NCI-H2029 treated with DMSO at 0.1 percent for 48 hours (cell line): ENCODE measurements at places on chromosomes 5 and 9.

- no peak for DNase-seq
Measured at GRCh38 chr9:107587191-107587963, 97.8 kb upstream of the KLF4 start.

DNA sequence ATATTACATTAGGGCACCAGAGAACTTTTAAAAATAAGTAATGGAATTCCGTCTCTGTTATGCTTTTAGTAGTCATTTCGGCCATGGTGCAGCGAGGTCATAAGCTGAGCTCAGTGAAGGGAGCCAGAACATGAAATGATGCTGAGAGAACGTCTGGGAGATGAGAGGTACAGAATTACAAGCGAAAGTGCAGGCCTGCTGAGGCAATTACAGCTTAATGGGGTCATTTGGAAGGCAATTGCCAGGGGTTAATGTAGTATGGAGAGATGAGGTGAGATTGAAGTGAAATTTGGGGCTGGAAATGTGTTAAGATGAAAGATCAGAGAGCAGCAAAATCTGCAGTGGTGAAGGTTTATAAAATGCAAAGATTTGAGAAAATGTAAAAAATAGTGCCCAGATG lies 96.5 kb downstream of the PBX3 start:
- no peak for DNase-seq

DNA sequence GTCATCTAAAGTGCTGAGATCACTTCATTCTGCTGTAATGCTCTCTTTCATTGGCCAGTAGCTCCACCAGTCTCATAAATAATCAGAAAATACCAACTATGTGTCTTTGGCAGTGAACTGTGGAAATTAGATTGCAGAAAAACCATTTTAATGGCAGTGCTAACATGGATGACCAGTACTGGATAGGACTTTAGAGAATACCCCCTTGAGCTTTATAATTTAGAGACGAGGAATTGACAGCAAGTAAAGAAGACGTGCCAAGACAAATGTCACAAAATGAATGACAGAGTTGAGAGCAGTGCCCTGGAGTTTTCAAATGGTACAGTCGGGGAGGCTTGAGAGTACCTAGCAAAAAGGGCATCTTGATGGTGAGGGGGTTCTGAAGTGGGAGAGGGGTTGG lies 5.8 kb downstream of the MSANTD3 start:
- no peak for DNase-seq

DNA sequence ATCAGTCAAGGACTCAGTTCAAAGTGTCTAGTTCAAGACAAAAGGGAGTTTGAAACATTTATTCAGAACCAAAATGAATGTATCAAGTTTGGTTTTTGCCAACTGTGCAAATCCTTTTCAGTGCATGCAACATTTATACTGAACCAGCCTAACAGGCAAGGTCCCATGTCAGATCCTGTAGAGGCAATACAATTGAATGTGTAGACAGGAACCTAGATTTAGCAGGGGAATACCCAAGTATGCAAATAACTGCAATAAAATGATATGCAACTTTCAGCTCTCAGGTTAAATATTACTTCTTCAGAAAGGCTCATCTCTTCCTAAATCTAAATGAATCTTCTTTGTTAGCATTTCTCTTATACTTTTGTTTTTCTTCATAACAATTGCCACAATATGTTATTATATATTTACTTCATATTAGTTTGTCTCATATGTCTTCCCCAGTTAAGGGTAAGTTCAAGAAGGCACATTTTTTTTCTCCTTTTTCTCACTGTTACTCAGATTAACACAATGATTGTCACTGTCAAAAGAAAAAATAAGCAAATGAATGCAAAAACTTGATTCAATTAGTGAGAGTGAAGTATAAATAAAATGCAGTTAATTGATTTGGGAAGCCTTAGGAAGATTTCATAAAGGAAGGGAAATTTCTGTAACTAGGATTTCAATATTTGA lies 163.9 kb upstream of the RASA1 start:
- DNase-seq = no peak

DNA sequence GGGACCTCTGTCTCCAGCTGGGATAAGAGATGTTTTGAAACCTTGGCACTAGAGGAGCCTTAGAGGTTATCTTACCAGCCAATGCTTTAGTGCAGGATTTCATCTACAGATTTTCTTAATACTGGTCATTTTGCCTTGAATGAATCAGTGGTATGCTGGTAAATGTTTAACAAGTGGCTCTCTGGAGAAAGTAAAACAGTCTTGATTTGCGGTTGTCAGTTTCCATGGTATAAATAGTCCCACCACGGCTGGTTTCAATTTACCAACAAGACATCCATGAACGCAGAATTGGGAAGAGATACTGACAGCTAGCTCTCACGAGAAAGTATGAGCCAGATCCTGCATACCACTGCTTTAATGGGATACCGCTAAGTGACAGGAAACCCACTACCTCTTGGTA lies 56.7 kb upstream of the CXCL14 start:
- no peak for DNase-seq

GRCh38 chr5:2998106-2998505 lies 246.6 kb upstream of the IRX2 start:
- DNase-seq = no peak

DNA sequence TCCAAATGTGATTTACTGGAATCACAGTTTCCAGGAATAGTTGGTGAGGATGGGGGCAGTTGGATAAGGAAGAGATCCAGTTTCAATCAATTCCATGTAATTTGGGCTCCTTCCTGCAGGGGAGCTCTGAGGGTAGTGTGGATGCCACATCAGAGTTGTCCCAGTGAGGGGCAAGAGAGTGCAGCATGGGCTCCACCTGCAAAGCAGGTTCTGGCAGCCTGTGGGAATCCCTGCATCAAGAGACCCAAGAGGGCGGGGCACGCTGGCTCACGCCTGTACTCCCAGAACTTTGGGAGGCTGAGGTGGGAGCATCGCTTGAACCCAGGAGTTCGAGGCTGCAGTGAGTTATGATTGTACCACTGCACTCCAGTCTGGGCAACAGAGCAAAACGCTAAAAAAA lies 188.5 kb downstream of the CACNA1B start:
- no peak for DNase-seq

DNA sequence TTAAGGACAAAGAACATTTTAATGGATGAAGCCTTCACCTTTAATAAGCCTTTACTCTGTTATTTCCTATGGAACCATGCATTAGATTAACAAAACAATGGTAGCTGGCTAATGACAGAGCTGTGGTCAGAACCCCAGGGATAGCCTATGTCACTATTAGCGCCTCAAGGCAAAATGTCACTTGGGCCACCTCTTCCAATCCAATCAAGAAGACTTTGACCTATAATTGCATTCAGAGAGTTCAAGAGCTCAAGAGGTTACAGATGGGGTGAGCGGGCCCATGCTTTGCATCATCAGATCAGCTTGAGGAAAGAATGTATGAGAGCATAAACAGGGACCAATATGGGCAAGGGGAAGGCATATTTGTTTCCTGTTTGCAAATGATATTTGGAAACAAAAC lies 425.1 kb downstream of the ARHGEF28 start:
- no peak for DNase-seq

DNA sequence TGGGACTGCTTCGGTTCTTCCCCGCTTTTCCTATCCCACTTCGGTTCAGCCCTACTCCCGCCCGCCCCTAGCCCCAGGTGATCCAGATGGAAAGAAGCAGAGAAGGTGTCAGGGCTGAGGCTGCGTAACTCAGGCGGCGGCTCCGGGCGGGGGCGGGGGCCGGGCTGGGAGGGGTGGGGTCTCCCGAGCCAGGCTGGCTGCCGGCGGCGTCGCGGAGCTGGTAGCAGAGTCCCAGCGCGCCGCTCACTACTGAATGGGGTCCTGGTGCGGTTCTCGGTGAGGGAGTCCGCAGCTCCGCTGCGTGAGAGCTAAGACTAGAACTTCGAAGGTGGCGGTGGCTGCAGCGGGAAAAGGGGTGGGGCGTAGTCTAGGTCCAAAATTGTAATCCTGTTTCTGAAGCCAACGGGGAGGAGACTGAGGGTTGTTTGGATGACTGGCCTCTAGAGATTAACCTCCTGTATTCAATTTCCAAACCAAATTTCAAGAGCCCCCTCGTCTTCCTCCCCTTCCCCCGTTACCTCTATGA lies 1.4 kb downstream of the PRR16 start:
- DNase-seq = no peak

- DNase-seq = no peak
Measured at GRCh38 chr5:137026296-137026695, 472.8 kb downstream of the SPOCK1 start.

GRCh38 chr9:21470126-21470525 lies 12.0 kb downstream of the IFNE start:
- no peak for DNase-seq

GRCh38 chr9:28882529-28882928 lies 1309.2 kb upstream of the C9orf72 start:
- DNase-seq = no peak

- DNase-seq = no peak
Measured at GRCh38 chr5:102905056-102905455, 150.0 kb downstream of the PAM start.

DNA sequence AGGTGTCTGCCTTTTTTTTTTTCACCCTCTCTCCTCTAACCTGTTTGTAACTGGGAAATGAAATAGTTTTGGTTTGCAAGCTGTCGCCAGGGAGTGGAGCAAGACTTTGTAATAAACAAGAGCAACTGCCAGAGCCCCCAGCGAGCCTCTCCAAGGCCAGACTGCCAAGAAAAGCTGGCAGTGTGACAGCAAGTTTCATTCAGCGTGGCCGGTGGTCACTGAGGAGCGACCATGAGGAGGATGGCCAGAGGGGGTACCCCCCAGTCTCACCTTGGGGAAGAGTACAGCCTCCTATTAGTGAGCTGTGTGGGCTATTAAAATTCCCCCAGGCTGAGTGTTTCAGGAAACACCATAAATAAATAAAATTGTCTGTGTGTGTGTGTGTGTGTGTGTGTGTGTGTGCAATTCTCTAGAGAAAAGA lies 49.9 kb downstream of the ZFAND5 start:
- peak; percentile 47 for DNase-seq

GRCh38 chr5:180669661-180670060 lies 20.3 kb upstream of the FLT4 start:
- DNase-seq = no peak

DNA sequence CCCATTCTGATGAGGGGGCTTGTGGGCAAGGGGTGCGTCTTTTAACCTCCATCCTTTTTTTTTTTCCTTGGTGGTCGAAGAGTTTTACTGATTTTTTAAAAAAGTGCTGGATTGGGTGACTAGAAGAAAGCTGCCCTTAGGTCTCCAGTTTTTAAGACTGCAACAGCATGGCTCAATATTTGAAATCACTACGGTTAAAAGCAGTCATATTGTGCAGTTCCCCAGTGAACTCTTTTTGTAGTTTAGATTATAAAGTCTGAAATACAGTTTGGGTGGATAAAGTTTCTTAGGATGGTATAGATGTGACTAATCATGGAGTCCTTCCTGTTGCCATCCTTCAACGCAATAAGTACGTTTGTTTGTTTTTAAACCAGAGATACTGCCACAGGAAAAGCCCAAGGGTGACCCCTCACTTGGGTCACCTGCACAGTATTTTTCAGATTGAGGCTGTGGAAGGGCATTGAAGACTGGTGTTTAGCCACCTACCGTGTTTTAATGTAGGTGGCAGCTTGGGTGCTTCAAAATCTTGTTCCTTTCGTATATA lies 520 bp upstream of the DHFR start:
- DNase-seq = no peak

DNA sequence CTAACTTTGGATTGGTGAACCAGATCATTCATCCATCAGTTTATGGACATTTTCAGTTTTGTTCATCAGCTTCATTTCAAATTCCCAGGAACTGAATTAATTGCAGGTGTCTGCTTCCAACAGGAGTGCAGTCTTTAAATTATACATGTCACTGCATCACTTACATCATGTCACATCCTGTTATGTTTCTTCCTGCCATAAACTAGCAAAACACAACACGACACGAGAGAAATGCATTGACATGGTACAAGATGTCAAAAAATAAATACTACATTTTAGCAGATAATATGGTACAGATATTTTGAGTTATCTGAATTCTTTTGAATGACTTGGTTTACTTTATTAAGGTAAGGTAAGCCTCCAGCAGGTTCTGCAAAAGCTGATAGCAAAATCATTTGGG lies 415.5 kb downstream of the NR2F1-AS1 start:
- DNase-seq = no peak

DNA sequence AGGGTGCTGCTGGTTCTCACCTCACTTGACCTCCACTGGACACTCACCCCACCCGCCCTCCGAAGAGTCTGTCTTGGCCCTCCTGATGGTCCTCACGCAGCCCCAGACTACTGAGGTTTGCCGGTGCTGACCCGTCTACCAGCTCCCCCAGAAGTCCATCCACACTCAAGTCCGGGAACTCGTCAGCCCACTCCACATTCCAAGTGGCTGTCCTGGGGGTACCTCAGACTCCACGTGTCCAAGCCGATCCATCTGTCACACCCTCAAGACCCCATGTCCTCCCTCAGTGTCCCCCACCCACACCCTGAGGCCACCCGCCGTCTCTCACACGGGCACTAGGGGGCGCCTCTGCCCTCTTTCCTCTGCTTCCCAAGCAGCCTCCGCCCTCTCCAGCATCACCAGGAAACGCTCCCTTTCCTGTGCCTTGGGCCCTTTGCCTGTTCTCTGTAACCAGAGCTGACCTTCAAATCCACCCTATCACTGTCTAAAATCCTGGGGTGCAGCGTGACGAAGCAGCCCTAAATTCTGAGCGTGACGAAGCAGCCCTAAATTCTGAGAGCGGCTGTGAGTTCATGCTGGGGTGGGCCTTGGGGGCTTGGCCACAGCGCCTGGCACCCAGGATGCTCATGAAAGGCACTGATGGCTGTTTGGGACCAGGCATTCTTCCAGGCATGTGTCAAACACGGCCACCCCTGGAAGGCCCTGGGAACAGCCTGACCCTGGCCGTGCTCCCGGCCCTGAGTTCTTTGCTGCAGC lies 95.7 kb downstream of the KCNT1 start:
- DNase-seq = no peak

DNA sequence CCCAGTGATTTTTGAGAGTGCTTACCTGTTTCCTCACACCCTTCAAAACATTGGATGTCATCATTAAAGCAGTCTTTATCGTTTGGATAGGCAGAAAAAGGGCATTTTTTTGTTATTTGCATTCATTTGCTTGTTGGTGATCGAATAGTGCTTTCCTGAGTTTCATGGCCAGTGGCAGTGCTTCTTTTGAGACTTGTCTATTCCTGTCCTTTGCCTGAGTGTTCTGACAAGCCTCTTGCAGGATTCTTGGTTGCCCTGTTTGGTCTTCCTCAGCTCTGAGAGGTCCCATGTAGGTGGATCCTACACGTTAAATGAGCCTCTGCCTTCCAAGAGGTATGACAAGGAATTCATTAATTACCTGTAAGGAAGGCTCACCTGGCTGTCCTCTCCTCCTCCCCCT lies 52.8 kb downstream of the DAB2IP start:
- no peak for DNase-seq

GRCh38 chr9:129838707-129839259 lies 3.5 kb downstream of the USP20 start:
- DNase-seq = no peak

DNA sequence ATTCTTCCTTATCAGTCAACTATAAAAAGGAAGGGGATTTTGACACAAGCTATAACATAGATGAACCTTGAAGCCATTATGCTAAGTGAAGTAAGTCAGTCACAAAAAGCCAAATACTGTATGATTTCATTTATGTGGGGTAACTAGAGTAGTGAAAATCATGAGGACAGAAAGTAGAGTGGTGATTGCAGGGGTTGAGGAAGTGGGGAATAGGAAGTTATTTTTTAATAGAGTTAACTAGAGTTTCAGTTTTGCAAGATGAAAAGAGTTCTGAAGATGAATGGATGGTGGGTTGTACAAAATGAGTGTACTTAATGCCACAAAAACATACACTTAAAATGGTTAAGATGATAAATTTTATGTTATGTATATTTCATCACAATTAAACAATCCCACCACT lies 65.4 kb upstream of the FAM174A start:
- DNase-seq = no peak

GRCh38 chr5:56683733-56684132 lies 131.6 kb upstream of the MAP3K1 start:
- no peak for DNase-seq
